ENCODE measurements at places on chromosomes 12 and 14.

DNA sequence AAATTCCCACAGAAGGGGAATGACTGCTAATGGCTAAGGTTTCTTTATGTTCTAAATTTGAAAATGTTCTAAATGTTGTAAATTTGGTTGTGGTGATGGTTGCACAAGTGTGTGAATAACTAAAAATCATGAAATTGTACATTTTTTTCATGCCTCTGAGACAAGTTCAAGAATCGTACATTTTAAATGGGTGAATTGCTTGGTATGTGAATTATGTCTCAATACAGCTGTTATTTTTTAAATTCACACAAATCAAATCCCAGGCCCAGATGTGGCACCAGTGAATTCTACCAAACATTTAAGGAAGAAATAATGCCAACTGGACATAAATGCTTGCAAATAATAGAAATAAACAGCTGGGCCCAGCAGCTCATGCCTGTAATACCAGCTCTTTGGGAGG, 28.6 kb upstream of the RND1 start:
- DNase-seq, result no peak

GRCh38 chr12:30067146-30067545, 283.4 kb upstream of the TMTC1 start:
- no peak for DNase-seq

DNA sequence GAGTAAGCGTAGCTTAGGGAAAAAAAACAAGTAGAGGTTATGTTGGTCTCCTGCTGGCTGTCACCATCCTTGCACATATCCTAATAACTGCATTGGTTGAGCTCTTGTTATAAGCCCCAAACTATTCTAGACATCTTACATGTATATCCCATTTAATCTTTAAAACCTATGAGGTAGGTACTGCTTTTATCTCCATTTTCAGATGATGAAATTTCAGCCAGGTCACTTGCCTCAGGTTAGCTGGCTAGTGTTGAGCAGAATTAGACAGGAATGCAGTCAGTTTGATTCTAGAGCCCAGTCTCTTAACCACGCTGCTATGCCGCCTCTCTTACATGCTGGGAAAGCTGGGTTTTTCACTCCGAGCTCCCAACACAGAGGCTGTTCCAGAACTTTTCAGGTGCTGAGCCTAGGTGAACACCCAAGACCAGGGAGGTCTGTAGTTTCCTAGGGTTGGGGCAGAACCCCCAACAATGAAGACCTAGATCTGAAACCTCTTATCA, 269.9 kb upstream of the RGS6 start:
- DNase-seq, result no peak

DNA sequence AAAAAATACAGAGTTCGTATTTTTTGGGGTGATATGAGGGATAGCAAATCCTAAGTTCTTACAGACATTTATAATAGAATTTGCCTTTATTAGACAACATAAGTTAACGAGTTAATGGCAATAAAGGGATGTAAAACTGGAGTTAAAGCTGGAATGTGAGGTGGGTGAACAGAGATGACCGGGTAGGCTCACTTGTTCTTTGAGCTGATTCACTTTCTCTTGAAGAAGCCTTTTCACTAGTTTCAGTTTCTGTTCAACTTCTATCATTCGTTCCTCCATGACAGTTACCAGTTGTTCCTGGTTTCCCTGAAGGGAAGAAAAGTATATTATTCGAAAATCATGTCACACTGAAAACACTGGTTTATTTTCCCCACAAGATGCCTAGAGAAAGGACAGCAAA, 57.7 kb upstream of the SAV1 start:
- no peak for DNase-seq

DNA sequence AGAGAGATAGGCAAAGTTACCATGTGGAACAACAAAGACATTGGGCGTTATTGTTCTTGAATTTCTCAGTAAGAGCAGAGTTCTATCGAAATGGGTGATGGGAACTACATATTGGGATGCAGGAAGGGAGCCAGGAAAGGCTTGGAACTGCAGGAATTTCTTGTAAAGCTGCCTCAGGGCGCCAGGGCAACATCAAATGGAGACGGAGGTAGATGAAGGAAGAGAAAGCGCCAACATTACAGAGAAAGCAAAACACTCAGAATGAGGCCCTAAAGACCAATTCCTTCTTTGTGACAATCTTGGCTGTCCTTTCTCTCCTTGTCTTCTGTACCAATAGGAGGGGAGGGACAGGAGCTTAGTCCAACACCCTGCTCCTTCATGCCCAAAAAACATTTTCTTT, 148.4 kb downstream of the RPAP3 start:
- DNase-seq, result no peak

DNA sequence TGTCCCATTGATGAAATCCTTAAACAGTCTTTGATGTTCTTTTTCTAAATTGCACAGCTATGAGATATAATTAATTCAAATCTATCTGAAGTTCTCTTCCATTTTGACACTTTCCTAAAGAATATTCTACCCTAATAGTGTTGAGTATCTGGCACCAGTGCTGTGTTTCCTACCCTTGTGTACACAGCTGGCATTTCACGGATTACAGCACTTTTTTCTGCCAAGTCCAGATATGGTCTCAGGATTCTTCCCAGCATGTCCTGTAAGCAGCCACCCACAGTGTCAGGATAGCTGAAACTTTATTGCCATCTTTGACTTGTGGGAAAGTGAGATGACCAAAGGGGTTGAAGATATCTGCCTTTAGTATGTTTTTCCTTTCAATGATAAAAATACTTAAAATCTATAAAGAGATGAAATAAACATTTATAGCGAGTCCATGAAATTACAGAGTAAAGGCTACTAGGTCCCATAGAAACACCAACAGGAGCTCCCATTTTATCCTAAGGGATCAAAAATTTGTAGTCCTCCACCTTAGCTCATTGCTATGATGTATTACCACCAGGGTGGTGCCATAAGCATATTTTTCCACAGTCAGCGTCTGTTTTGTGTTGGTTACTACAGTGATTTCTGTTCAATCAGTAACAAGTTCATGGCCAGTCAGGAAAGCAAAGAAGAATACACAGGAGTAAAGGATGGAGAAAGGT, 96.7 kb downstream of the TRHDE start:
- DNase-seq, result no peak

GRCh38 chr12:62210422-62210821, 49.8 kb upstream of the USP15 start:
- peak; percentile 17 for DNase-seq

DNA sequence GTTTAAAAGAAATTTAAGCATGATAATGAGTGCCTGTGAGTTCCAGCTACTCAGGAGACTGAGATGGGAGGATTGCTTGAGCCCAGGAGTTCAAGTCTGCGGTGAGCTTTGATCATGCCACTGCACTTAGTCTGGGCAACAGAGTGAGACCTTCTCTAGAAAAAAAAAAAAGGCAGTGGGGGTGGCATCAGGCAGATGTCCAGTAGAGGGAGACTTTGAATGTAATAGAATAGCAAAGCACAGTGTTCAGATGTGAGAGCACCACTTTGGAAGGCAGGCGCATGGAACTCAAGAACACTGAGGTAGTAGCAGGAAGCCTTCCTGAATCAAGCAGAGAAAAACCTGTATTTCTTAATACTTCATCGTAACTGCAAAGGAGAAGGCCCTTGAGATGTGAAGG, 394.5 kb upstream of the GARIN6 start:
- no peak for DNase-seq

GRCh38 chr12:7973457-7973825, 37.5 kb upstream of the SLC2A3 start:
- no peak for DNase-seq

- no peak for DNase-seq
Measured at GRCh38 chr14:71005076-71005475, 97.8 kb downstream of the PCNX1 start.

- DNase-seq, result no peak
Measured at GRCh38 chr12:122943196-122943595, 23.1 kb downstream of the ABCB9 start.

- no peak for DNase-seq
Measured at GRCh38 chr12:90512518-90512917, 442.5 kb downstream of the CCER1 start.

DNA sequence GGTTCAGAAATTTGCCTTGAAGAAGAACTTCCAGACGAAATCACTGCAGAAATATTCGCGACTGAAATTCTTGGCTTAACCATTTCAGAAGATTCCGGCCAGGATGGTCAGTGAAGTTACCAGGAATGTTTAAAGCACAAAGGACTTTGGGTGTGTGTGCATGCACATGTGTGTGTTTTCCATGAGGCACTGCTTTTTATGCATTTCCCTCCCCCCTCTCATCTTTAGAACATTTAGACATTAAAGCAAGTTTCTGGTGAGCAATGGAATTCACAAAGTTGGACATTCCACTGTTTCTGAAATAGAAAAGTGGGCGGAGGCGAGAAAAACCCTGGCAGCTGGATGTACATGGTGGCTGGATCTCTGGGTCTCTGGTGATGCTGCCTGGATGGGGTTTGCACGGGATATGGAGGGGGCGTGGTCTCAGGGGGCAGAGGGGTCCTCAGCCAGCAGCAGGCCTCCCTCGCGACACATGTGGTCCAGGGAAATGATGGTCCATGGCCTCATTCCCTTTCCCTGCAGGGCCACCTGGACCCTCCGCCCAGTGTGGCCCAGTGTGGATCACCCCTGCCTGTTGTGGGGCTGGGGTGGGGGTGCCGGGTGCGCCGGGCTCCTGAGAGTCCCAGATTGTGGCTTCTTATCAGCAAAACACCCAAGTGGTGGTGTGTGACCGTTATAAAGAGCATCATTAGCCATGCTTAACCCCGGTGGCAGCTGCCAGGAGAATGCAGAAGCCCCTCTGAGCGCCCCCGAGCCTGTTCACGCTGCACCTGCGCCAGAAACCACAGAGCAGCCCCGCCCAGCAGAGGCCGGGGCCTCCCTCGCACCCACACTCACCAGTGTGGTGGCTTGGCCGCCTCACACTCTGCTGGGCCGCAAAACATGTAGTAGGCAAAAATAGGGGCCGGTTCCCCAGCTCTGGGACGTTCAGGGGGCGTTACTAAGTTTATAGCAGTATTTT, 17.8 kb upstream of the BCL7A start:
- DNase-seq, result no peak

GRCh38 chr14:72499746-72500145, 394.2 kb downstream of the DPF3 start:
- no peak for DNase-seq

DNA sequence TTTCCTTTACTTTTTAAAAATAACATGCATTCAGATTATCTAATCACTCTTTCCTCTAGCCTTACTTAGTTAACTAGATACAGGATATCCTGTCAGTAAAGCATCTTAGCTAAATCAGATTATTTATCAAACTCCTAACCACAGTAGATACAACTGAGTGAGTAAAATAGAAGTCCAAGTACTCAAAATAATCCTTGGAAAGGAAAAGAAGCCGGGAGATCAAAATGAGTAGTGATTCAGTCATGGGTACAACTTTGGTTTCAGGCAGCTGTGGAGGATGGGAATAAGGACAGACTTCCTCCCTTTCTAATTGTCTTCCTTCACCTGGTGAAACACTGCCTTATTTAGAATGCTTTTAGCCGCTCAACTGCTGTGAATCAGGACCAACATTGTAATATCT, 29.4 kb downstream of the GNG2 start:
- DNase-seq, result no peak

GRCh38 chr12:69688471-69689427, 10.4 kb downstream of the BEST3 start:
- no peak for DNase-seq

- no peak for DNase-seq
Measured at GRCh38 chr14:88430976-88431375, 45.5 kb downstream of the SPATA7 start.

DNA sequence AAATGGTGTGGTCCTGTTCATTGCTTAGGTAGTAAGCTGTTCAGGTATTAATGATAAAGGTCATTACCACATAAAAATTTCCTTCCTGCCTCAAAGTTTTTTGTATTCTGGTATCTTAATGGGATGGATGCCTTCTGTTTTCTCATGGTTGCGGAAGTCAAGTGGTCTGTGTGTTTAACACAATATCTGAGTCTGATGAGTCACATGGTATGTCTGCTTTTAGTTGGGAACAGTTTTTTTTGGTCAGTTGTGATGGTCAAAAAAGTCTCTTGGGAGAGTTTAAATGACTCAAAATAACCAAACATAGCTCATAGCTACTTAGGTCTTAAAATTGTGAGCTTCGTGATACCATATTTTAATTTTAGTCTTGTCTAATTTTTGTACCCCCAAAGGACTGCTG, 40.7 kb downstream of the STK38L start:
- DNase-seq, result no peak

- DNase-seq, result no peak
Measured at GRCh38 chr14:93579178-93579577, 148.4 kb downstream of the UNC79 start.

DNA sequence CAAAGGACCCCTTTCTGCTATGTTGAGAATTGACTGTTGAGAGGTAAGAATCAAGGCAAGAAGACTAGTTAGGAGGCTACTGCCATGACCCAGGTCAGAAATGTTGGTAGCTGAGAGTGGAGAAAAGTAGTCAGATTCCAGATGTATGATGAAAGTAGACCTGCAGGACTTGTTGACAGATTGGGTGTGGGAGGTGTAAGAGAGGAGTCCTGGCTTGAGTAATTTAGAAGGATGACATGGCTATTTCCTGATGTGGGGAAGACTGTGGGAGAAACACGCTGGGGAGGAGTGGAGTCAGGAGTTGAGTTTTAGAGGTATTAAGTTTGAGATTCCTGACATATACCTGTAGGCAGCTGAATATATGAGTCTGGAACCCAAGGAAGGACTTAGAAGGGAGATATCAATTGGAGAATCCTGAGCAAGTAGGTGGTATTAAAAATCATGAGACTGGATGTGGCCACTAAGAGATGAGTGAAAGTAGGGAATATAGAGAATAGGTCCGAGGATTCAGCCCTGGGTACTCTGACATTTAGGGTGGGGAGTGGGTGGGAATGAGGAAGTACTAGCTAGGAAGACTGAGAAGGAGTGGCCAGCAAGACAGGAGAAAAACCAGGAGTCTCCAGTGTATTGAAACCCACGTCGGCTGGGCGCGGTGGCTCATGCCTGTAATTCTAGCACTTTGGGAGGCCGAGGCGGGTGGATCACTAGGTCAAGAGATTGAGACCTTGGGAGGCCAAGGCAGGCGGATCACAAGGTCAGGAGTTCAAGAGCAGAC, 12.6 kb upstream of the DDX47 start:
- no peak for DNase-seq

GRCh38 chr14:66610154-66610563, 102.2 kb downstream of the GPHN start:
- no peak for DNase-seq

Measured in NCI-H2227 treated with DMSO at 0.1 percent for 48 hours (cell line).